ENCODE measurements at places on chromosomes 5 and 9. TPM values are rescaled to one million over a fixed set of nuclear protein-coding genes. Genes with fewer than 3 reads are reported as not detected.

The PDLIM7 gene
- total RNA-seq: 93.5 TPM

The CXCL14 gene
- total RNA-seq: 0.16 TPM

The IFNA2 gene
- total RNA-seq: not detected

The MARCHF6 gene
- 45.2 TPM for total RNA-seq

The PCDHB9 gene
- total RNA-seq: 0.08 TPM

The FBXL7 gene
- total RNA-seq: 1.5 TPM

The ITGA1 gene
- total RNA-seq: 1.0 TPM

The FOXD4L6 gene
- not detected for total RNA-seq

The GLRA1 gene
- total RNA-seq: not detected

The ADGRD2 gene
- not detected for total RNA-seq

The MZB1 gene
- total RNA-seq: 0.09 TPM

The IL9 gene
- not detected for total RNA-seq

The PCDHB7 gene
- not detected for total RNA-seq

The DHFR gene
- 48.5 TPM for total RNA-seq

The CCDC192 gene
- total RNA-seq: not detected

The EPB41L4A gene
- total RNA-seq: 1.5 TPM

The NTNG2 gene
- 1.6 TPM for total RNA-seq

The FAM78A gene
- 0.32 TPM for total RNA-seq

The RNF145 gene
- total RNA-seq: 147 TPM

The C9orf152 gene
- total RNA-seq: 0.05 TPM

The RASGEF1C gene
- not detected for total RNA-seq

The NRG2 gene
- total RNA-seq: 2.0 TPM

The KCNV2 gene
- total RNA-seq: not detected

The AQP7 gene
- total RNA-seq: 0.47 TPM

The PLPPR1 gene
- total RNA-seq: not detected

The SEMA5A gene
- not detected for total RNA-seq

The PCDHA9 gene
- total RNA-seq: not detected

The NUP188 gene
- total RNA-seq: 38.0 TPM

The TMEM252 gene
- total RNA-seq: not detected

The IL3 gene
- total RNA-seq: not detected

The NIM1K gene
- total RNA-seq: 0.23 TPM

The EEIG1 gene
- total RNA-seq: 59.1 TPM

The CCL28 gene
- total RNA-seq: 0.18 TPM

The ANAPC2 gene
- 40.7 TPM for total RNA-seq

The EFNA5 gene
- 22.1 TPM for total RNA-seq

The NOXA1 gene
- 0.78 TPM for total RNA-seq

The FOXD4L5 gene
- total RNA-seq: not detected

The CTNND2 gene
- not detected for total RNA-seq

The SHROOM1 gene
- 10.3 TPM for total RNA-seq

The GABRA1 gene
- not detected for total RNA-seq

The TAF11L11 gene
- total RNA-seq: 0.21 TPM

The GLDC gene
- 14.0 TPM for total RNA-seq

The TEX48 gene
- total RNA-seq: not detected

The RMI1 gene
- total RNA-seq: 9.4 TPM

The PCDHGC3 gene
- total RNA-seq: 6.5 TPM

The IFNK gene
- not detected for total RNA-seq

The PCDHA13 gene
- total RNA-seq: not detected

The GPRIN1 gene
- 7.1 TPM for total RNA-seq

The SLC34A1 gene
- total RNA-seq: not detected

The OR1N2 gene
- not detected for total RNA-seq

The RXRA gene
- 22.9 TPM for total RNA-seq

The LRSAM1 gene
- total RNA-seq: 9.4 TPM

The DMGDH gene
- not detected for total RNA-seq

Measured in A549 treated with CORT108297 at 1 μM for 4 hours (cell line).